T-helper 1 cell (primary cell): ENCODE measurements at places on chromosomes 5 and 9.
A peak's percentile ranks its signal among the peaks of the same experiment; 100 is the strongest.

GRCh38 chr9:137784641-137785513 is 92.7 kb upstream of the CACNA1B start:
- no peak for DNase-seq

- DNase-seq, result no peak
Observed at GRCh38 chr5:92017776-92018175, 634.7 kb upstream of the ARRDC3 start.

- no peak for DNase-seq
Observed at GRCh38 chr5:154059583-154059982, 20.8 kb downstream of the MFAP3 start.

DNA sequence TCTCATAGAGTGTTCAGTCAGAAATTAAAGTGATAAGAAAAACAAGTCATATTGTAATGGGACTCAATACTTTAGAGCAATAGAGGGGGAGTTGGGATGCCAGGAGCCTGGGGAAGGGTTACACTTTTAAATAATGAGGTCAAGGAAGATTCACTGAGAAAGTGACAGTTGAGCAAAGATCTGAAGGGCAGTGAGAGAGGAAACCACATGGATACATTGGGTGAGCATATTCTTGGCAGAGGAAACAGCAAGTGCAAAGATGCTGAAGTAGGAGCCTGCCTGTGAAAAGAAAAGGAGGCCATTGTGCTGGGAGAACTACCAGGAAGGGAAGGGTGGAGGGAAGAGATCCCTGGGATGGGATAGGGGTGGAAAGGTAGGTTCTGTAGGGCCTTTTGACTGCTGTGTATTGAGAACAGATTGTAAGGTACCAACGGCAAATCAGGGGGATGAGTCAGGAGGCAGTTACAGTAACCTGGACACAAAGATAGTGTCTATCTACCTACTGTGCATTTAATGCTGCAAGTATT is 79.4 kb downstream of the PAM start:
- DNase-seq, result no peak

DNA sequence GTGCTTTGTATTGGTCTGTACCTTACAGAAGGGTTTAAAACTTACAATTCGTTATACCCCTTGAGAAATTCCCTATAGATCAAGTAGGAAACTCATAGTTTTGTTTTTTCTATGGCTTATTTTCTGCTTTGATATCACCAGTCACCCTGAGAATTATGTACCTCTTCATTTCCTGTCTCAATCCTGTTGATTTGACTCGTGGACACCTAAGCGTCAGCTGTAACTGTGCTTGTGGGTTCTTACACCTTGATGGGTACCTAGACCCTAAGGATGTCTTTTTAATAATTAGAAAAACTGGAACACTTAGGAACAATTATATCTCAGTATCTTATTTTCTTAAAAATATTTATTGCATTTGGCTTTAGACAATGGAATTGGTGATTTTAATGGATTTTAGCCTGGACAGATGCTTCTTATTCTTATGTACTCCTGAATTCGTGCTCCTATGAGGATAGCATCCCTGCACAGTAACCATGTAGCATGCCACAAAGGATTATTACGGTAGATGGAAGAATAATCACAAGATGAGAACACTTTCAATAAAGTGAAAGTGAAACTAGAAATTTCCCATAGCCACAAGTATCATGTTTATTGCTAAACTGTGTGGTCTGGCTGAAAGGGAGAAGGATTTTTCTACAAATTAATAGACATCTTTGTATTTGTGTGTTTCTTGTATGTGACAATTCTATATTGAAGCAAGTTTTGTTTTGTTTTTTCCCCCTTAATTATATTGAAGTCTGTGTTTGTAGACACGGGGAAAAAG is 1920.3 kb upstream of the WWC1 start:
- DNase-seq, result no peak

DNA sequence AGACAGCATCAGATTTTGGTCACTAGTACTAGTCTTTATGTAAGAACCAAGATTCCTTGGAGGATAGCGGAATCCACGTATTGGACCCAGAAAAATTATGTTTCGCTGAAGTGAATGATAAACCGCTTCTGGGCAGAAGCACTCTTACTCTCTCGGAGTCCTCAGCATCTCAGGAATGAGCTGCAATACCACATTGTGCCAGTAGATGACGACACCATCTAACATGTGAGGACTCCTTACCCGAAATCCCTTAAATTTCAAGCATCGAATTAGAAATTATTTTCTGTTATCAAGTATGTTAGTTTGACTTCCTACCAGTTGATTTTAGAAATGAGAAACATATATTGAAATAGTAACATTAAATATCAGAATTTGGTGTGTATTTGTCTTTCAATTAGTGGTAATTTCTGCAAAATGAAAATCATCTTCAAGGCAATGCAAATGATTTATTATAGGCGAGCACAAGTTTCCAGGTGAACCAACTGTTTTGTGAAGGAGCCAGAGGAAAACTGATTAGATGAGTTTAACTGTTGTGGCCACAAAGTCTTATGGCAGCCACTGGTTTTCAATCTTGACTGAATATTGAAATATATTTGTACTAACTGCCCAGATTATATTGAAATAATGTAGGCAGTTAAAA is 66.0 kb upstream of the CAMK4 start:
- DNase-seq, result peak; percentile 44

DNA sequence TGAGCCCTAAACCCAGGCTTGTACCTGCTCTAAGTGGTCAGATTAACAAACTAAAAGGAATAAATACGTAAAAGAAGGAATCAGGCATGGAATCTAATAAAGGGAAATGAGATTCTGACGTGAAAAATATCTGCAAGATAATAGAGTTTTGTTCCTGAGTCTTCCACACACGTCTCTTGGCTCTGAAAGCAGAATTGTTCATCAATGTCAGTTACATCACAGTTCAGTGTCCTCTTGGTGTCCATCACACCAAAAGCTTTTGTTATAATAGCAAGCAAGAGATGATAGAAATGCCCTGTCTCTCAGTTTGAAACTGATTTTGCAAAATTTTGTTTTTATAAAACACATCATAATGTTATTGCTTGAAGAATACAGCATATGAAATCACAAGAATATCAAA is 34.7 kb upstream of the NMUR2 start:
- no peak for DNase-seq

GRCh38 chr5:60701321-60701968 is 1.5 kb upstream of the DEPDC1B start:
- DNase-seq, result no peak

- DNase-seq, result no peak
Observed at GRCh38 chr5:1208743-1209488, 7.5 kb downstream of the SLC6A19 start.

GRCh38 chr9:106862821-106863720 is at the start of gene ZNF462:
ZNF462 (plus strand) TSS chr9:106863166; CDS start chr9:106923384, 60,218 bp downstream.
- no peak for DNase-seq

- DNase-seq, result no peak
Observed at GRCh38 chr9:136952876-136953770, 1.1 kb downstream of the LCN12 start.

DNA sequence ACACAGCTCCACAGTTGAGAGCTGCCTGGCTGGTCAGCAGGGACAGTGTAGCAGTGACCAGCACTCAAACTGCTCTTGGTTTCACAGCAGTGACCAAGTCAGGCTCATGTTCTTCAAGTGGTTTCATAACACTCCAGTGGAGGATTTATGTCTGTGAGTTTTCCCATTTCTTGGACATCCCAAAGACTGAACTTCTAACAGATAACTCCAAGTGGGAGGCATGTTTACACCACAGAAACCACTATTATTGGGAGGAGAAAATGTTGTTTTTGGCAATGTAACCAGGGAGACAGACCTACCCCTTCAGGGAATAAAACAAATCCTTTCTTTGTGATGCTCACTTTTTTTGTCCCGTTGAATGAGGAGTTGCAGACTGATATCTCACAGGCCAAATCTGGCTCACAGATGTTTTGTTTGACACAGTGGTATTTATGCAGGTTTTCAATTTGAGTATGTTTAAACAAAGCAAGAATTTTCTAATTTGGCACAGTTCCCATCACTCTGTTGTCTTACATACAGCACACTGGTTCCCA is 141.5 kb downstream of the RMI1 start:
- DNase-seq, result no peak

DNA sequence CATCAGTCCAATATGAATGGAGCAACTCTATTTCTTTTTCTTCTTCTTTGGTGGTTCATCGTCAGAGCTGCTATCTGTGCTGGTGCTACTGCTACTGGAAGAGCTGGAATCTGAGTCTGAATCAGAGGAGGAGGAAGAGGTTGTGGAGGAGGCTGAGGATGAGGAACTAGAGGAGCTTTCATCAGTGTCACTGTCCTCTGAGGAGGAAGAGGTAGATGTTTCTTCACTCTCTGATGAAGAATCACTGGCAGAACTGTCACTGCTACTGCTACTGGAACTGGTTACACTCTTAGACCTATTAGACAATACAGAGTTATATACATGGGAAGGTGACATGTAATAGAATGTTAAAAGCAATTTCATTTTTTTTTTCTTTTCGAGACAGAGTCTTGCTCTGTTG is 27.8 kb downstream of the ZCCHC10 start:
- DNase-seq, result no peak

DNA sequence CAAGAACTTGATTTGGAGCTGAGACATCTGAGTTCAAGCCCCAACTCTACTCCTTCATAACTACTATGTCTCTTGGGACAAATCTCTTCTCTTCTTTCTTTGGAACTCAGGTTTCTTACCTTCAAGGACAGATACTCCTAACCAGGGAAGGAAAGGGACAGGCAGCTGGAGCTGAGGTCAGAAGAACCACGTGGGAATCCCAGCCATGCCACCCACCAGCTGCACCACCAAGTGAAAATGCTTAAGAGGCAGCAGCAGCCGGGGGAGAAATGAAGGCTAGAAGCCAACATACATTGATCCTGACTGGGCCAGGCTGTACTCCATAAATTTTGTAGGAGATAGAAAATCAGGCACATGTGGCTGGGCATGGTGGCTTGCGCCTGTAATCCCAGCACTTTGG is 9.6 kb upstream of the OR5C1 start:
- no peak for DNase-seq

GRCh38 chr5:139295346-139296057 is 2.0 kb downstream of the MATR3 start:
- DNase-seq, result no peak

- DNase-seq, result no peak
Observed at GRCh38 chr5:55222092-55222984, 4.8 kb downstream of the MCIDAS start.

DNA sequence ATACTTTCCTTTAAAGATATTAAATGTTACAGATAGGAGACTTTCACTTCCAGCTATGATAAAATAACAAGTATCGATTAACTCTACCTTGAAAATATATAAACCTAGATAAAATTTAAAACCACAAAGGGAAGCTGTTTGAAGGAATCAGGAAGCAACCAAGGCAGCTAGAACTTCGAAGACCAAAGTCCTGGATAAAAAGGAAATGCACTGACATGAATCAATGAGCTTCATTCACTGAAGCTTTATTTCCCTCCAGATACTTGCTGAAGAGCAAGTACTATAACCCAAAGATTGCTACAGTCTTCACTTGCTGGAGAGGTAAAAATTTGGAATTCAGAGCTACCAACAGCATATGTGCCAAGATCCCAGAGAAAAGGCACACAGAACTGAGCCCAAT is 144.1 kb downstream of the PIK3R1 start:
- DNase-seq, result no peak
